Kidney (tissue), 22 donors: ENCODE measurements at places on chromosomes 7 and 10. TPM values are rescaled to one million over a fixed set of nuclear protein-coding genes. Genes with fewer than 3 reads are reported as not detected.

The IL6 gene
- 1.6 TPM for total RNA-seq

The NYAP1 gene
- total RNA-seq = 0.41 TPM

The EXOC4 gene
- 78.7 TPM for total RNA-seq

The SEM1 gene
- total RNA-seq = 45.4 TPM

The ASIC3 gene
- total RNA-seq = 1.9 TPM

The CALHM1 gene
- total RNA-seq = not detected

The NUTM2D gene
- total RNA-seq = 9.0 TPM

The SMIM30 gene
- total RNA-seq = 42.9 TPM

The RADIL gene
- total RNA-seq = 1.0 TPM

The TRIM50 gene
- 0.19 TPM for total RNA-seq

The ITGB8 gene
- 213 TPM for total RNA-seq

The SFTPD gene
- total RNA-seq = 1.7 TPM

The CUBN gene
- total RNA-seq = 14.8 TPM

The OR2A42 gene
- 0.06 TPM for total RNA-seq

The PAX4 gene
- not detected for total RNA-seq

The TWIST1 gene
- 1.3 TPM for total RNA-seq

The AUTS2 gene
- total RNA-seq = 33.8 TPM

The HOGA1 gene
- total RNA-seq = 28.8 TPM

The ZNF722 gene
- total RNA-seq = not detected

The MCU gene
- total RNA-seq = 37.6 TPM

The NODAL gene
- total RNA-seq = not detected

The ACTL6B gene
- not detected for total RNA-seq

The HMX2 gene
- total RNA-seq = 0.25 TPM

The HOXA4 gene
- 11.2 TPM for total RNA-seq
